Activated T-helper 1 cell treated with anti-CD3 and anti-CD28 coated beads, Interleukin-2, amount 50 U/mL, for 16 hours (primary cell): ENCODE measurements at places on chromosomes 6 and 20.
A peak's percentile ranks its signal among the peaks of the same experiment; 100 is the strongest.

GRCh38 chr6:126341126-126341525 lies 1.2 kb downstream of the CENPW start:
- DNase-seq: no peak

GRCh38 chr6:154433477-154434241 lies 76.8 kb downstream of the CNKSR3 start:
- DNase-seq: no peak

DNA sequence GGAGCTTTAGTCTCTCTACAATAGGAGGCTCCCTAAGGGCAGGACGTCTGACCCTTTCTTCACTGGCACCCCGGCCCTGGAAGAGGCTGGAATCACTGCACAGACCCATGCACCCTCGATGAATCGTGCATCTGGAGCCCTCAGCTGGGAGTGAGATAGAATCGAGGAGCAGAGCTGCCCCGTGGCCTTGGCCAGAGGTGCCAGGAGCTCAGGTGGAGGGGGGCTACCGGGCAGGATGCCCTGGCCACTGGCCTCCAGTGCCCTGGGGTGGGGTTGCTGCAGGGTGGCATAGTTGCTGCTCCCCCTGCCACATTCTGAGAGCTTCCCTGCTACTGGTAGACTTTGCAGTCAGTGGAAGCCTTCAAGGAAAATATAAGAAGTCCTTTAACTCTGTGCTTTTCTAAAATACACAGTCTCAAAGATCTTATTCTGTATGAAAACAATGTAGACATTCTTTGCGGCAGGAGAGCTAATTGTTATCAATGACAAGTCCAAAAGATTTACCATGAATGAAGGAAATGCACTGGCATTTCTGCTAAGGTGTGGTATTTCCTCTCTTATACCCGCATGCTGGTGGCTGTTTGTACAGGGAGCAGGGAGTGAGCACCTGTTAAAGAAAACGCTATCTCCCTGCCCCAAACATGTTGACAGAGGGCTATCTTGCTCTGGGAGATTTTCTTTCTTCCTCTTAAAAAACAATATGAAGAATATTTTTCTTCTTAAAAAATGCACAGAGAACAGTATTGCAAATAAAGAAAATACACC lies 122.8 kb downstream of the C6orf118 start:
- DNase-seq: no peak

- no peak for DNase-seq
Measured at GRCh38 chr6:95784869-95785268, 207.5 kb downstream of the MANEA start.

DNA sequence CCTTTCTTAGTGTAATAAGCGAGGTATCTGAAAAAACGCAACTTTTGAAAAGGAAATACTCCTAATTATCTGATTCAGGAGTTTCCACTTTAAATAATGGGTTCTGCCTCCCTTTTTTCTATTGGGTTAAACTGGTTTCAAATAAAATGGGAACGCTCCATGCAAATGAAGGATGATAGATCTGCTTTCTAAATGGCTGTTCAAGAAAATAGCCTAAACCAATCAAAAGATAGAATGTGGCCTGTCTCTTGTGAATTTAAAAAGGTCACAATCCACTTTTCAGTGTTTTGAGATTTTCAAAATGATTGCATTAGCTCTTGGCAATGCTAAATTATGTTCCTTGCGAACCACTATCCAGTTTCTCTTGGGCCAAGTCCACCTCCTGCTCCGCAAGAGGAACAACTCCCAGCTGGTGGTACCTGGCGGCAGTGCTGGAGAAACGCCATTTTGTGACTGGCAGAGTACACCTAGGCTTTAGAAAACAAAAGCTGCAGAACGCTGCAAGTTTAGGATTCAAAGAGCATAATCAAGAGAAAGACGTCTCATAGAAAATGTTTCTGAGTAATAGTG lies 56.7 kb downstream of the TRIM38 start:
- no peak for DNase-seq

- DNase-seq: no peak
Measured at GRCh38 chr20:51446656-51447055, 95.9 kb downstream of the NFATC2 start.

DNA sequence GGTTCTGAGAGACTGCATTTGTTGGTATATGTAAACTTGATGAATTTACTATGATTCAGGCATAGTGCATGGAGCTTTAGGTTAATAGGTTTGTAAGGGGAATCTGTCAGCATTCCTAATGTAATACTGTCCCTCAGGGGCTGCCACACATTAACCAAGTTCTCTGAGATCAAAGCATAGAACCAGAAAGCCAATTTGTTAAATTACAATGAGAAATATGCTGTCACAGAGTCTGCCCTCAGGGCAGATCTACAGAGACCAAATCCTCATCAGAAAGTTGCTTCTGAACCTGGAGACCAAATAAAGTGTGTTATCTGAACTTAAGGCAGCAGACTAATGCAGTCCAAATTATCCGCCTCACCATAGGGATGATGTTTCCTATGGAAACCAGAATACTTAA lies 250.8 kb upstream of the HTR1E start:
- DNase-seq: no peak

- no peak for DNase-seq
Measured at GRCh38 chr6:3291346-3291745, 32.6 kb downstream of the PSMG4 start.

GRCh38 chr20:25668446-25668845 lies 28.2 kb downstream of the ZNF337 start:
- DNase-seq: no peak

GRCh38 chr20:61804752-61805295 lies 260.9 kb downstream of the TAF4 start:
- no peak for DNase-seq

GRCh38 chr6:108293527-108294296 lies 1.1 kb upstream of the AFG1L start:
- no peak for DNase-seq

- DNase-seq: no peak
Measured at GRCh38 chr6:96653181-96653580, 90.3 kb downstream of the FHL5 start.

DNA sequence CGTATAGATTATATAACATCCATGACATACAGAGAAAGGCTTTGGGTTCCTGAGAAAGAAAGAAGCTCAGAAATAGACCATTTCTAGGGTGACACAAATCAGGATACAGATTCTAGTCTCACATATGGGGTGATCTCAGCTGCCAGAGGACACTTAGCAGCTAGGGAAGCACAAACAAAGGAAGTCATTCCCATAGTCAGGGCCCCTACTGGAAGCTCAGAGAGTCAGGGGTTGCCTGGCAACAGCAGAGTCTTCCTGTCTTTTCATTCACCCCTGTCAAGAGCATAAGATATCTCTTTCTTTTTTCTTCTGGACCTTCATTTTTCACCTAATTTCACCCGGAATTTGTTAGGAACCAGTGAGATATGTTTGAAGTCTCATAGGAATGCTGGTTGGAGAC lies 81.9 kb upstream of the IYD start:
- DNase-seq: no peak

- no peak for DNase-seq
Measured at GRCh38 chr6:145924600-145924999, 39.6 kb downstream of the SHPRH start.

- no peak for DNase-seq
Measured at GRCh38 chr20:12305188-12305950, 387.7 kb downstream of the BTBD3 start.

GRCh38 chr20:24402188-24402587 lies 67.2 kb upstream of the SYNDIG1 start:
- DNase-seq: no peak

DNA sequence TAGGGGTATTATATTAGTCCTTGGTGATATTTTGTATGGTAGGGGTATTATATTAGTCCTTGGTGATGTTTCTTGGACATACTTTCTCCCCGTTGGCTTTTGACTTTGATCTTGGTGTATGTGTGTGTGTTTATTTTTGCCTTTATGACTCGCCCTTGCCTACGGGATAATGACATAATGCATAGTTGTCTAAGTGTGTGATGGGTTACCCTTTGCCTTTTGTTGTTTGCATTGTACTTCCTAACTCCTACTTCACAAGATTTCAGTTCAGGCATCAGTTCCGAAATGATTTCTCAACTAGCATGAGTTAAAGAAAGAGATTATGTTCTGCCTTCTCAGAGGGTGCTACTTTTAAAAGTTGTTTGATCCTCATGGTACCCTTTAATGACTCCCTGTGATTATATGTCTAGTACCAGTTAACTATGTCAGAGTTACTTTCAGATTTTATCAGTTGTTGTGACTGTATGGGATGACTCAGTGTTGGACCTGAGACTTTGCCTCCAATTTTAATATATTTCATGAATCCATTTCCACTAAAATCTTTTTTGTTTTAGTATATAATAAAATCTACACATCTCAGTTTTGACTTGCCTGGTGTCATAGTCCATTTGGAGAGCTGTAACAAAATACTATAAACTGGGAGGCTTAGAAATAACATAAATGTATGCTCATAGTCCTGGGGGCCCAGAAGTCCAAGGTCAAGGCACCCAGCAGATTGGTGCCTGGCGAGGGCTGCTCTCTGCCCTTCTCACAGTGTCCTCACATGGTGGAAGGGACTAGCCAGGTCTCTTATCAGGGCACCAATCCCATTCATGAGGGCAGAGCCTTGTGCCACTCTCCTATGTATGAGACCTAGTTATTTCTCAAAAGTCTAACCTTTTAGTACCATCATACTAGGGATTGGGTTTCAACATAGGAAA lies 34.1 kb downstream of the CDYL start:
- no peak for DNase-seq

DNA sequence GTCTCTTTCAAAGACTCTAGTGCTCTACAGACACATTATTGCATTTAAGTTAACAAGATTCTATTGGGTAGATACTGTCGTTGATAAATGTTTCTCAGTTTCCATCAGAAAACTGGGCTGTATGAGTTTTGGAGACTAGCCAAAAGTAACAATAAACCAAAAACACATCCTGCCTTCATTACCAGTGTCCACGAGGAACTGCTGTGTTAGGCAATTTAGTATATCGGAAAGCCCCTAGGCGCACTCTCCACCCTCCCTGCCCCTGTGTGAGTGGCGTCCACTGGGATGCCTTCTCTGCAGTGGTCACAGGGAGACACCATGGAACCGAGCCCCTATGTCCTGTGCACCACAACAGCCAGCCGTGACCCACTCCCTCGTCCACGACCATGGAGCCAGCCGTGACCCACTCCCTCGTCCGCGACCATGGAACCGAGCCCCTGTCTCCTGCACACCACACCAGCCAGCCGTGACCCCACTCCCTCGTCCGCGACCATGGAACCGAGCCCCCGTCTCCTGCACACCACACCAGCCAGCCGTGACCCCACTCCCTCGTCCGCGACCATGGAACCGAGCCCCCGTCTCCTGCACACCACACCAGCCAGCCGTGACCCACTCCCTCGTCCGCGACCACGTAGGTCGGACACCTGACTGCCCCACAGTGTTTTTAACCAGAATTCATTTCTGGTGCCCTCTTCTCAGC lies 35.3 kb downstream of the DLL1 start:
- DNase-seq: no peak

DNA sequence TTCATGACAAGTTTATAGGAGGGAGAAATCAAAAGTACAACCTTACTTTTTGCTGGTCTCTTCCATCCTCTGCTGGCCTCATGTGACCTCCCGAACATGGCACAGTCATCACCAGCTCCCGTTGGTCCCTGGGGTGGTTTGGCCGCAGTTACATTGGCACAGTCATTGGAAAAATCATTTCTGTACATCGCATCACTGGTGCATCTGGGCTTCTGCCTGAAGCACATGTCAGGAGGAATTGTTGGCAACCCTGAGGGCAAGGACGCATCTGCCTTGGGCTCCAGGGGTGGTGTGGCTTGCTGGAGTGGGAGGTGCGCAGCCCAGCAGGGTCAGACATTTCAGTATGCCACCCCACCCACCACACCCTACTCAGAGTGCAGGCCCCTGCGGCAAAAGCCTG lies 162.9 kb upstream of the SLC24A3 start:
- no peak for DNase-seq

GRCh38 chr6:105136431-105137350 lies 43.1 kb downstream of the POPDC3 start:
- DNase-seq: no peak

DNA sequence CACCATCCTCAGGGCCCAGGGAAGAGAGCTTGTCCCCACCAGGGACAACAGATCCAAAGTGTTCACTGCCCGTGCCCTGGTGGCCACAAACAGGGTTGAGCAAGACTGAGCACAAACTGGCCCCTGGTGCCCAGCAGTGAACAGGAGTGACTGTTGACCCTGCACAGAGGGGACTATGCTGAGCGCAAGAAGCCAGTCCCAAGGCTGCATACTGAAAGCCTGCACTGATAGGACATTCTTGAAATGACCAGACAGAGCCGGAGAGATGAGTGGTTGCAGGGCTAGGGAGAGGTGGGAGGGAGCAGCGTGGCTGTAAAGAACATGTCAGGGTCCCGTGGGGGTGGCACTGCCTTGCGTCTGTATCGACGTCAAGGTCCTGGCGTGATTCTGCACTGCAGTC lies 2.9 kb upstream of the FNDC11 start:
- no peak for DNase-seq

- DNase-seq: no peak
Measured at GRCh38 chr6:146700078-146700686, 101.4 kb downstream of the ADGB start.

GRCh38 chr20:32451682-32452461 lies 93.7 kb downstream of the ASXL1 start:
- no peak for DNase-seq

DNA sequence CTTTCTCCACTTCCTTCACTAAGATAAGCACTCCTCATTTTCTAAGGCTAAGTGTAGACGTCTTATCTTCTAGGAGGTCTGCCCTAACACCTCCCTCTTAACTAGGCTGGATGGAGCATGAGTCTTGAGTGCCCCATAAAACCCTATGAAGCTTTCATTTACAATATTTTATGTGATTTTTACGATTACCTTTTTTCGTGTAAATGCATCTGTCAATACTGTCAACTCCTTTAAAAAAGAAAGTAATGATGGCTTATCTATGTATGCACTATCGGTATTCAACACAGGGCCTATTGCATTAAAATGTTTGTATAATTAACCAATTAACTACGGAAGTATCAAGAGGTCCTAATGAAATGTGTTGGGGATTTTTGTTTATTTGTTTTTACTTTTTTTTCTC lies 156.0 kb upstream of the FAM83B start:
- DNase-seq: no peak

GRCh38 chr6:118660218-118660569 lies 8.8 kb upstream of the CEP85L start:
- DNase-seq: peak; percentile 31

- no peak for DNase-seq
Measured at GRCh38 chr20:50861012-50861411, 66.2 kb downstream of the BCAS4 start.

DNA sequence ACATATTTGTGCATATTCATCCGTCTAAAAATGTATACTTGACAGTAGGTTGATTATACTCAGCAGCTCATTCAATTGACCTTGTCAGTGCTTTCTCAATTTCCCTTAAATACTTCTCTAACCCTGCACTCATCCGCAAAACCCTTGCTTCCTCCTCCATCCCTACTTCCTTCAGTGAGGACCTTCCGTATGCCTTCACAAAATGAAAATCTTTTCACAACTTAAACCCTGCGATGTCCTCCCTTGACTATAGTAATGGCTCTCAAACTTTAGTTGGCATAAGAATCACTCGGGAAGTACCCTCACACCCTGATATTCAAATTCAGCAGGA lies 5.2 kb downstream of the MBOAT1 start:
- DNase-seq: no peak

- DNase-seq: no peak
Measured at GRCh38 chr20:20955892-20956291, 150.3 kb downstream of the LINC00237 start.
